ENCODE measurements at places on chromosomes 11 and 22. TPM values are rescaled to one million over a fixed set of nuclear protein-coding genes. Genes with fewer than 3 reads are reported as not detected.
A peak's percentile ranks its signal among the peaks of the same experiment; 100 is the strongest.

GRCh38 chr11:129544691-129545090, 169.0 kb downstream of the BARX2 start:
- no peak for DNase-seq

DNA sequence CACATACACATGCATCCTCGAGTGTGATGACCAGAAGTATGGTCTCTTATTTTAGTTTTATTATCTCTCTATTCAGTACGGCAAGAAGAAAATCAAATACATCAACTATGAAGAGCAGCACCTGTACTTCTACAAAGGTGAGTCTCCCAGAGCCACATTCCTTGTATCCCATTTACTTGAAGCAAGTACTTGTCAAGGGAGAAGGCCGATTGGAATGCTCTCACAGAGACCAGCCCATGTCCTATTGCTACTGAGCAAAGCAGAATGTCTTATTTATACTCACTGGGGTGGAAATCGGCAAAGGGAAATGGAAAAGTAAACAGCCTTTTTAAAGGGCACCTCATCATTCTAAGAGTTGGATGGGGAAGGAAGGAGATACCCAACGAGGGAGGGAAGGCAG, 72.6 kb upstream of the OR5AK2 start:
- no peak for DNase-seq

The RAB38 gene
- total RNA-seq: 2.4 TPM

GRCh38 chr22:30144391-30144790, 64.1 kb downstream of the HORMAD2 start:
- no peak for DNase-seq

DNA sequence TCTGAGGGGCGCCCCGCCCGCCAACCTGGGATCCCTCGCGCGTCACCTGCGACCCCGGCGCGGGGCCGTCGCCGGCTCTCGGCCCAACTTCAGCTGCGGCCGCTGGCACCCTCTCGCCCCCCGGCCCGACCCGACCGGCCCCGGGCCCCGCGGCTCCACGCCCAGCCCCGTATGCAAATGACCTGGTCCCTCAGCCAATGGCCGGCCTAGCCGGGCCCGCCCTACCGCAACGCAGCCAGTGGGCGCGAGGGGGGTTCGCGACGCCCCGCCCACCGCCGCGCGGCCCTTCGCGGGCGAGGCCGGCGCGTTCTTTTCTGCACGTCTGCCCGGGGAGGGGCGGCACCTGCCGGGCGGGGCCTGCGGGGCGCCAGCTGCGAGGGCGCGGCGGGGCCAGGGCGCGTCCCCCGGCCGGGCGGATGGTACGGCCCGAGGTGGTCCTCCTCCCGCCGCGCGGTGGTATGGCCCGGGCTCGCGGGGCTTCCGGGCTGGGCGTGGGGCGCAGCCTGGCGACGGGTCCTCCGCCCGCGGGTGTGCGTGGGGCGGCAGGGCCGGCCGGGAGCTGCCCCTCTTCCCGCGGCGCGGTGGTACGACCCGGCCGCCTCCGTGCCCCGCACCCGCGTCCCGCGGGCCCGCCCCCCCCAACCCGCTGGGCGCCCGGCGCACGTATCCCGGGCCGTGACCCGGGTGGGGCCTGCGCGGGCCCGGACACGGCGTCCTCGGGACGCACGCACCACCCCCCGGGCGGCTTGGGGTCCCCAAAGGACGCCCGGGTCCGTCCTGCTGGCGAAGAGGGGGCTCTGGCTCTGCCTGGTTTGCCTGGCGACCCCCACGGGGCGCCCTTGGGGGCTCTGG, 7.7 kb upstream of the PHRF1 start:
- peak; percentile 70 for DNase-seq

GRCh38 chr11:131662993-131663392, 292.6 kb downstream of the NTM start:
- no peak for DNase-seq

DNA sequence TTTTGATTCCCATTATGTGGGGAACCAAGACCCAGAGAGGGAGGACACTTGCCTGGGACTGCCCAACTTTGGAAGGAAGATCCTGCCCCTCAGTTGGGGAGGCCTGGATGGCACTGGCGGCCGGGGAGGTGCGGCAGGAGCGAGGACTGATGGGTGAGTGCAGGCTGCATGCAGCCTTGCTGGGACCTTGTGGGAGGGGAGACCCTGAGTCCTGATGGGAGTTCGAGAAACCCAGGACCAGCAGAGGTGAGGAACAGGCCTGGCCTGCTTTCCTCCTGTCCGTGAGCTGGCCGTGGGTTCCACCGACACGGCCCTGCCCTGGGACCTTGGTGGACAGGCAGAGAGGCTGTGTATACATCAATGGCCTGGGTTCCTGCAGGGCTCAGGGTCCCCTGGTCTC, 19.3 kb upstream of the SMIM38 start:
- no peak for DNase-seq

- no peak for DNase-seq
Observed at GRCh38 chr11:122714484-122714883, 59.0 kb downstream of the UBASH3B start.

- DNase-seq: no peak
Observed at GRCh38 chr11:82234256-82234655, 499.4 kb downstream of the FAM181B start.

The DNAJB7 gene
- total RNA-seq: not detected

DNA sequence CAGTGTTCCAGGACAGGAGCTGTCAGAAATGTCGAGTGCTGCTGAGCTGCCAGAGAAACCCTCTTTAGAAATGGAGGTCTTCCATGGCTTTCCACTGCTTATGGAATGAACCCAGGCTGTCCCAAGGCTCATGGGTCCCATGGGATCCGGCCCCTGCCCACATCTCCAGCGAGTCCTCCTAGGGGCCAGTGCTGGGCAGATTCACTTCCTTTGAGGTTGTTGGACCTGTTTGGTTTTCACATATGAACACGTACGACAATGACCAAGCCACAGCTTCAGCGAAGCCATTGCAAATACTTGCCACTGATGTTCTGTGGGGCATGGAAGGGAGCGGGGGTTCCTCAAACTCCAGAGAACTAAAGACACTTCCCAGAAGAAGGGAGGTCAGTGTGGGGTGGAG, 483.3 kb downstream of the TBC1D22A start:
- no peak for DNase-seq

DNA sequence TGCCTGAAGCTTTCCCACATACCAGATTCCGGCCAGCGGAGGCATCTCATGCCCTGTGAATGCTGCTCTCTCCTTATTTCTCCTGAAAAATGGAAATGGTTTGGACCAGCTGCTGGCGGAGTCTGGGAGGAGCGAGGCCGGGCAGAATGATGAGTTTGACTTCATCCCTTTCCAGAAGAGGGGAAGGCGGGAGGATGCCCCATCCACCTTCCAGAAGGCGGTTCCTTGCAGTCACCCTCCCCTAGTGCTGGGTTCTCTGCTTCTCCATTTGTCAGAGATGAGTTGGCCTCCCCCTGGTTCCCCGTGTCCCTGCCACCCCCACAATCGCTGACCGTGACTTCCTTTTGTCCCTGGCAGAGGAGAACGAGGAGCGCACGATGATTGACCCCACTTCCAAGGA, 75.6 kb downstream of the PARVB start:
- no peak for DNase-seq

- DNase-seq: peak; percentile 38
Observed at GRCh38 chr11:64152841-64153691, 12.8 kb downstream of the MACROD1 start.

DNA sequence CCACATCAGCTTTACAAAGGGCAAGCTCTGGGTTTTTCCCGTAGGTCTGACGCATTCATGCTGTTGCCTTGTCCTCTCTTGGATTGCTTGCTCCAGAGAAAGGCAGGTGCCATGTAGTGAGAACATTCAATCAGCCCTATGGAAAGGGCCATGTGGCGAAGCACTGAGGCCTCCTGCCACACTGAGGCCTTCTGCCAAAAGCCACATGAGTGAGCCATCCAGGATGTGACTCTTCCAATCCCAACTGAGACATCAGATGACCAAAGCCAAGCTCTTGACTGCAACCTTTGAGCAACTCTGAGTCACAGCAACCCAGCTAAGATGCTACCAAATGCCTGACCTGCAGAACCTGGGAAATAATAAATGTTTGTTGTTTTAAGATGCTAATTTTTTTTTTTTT, 9.0 kb upstream of the PANX3 start:
- DNase-seq: no peak

DNA sequence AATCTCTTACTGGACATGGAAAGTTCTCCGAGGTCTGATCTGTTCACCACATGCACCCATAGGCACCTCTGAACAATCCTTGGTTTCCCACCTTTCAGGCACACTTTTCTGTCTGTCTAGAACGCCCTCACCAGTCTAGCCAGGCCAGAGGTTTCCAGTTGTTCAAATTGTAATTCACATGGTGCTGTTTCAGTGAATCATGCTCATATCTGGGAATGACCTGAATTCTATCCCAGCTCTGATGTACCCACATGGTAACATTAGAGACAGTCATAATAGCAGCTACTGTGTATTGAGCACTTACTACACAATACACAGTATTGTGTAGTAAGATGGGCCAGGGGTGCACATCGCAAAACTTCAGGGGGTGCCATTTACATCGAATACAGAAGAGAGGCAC, 138.2 kb downstream of the COMMD9 start:
- no peak for DNase-seq

DNA sequence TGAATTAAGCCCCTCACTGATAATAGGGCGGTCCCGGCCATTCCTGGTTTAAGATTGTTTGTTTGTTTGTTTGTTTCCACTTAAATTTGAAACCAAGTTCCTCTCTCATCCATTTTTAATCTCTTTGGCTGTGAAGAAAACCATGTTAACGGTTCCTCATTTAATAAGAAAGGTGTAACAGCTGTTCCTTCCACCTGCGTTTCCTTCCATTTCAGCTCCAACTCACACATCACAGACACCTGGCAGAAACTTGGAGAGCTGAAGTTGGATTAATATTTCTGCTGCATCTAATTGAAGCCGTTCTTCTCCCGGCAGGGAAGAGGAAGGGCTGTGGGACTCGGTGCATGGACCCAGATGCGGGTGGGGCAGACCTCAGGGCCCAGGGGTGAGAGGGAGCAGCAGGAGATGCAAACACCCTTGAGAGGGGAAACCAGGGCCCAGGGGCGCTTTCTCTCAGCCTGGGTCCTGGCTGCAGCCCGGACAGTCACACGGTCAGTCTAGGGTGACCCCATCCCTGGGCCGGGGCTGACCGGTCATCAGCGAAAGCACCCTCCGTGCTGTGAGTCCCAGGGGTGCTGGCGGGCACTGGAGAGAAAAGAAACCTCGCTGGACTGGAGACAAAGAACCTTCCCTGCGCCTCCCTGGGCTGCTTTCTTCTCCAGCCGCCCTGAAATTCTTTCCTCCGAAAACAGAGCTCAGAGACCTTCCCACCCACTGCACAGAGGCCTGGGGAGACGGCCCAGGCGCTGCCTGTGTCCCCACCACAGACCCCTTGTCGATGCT, 242.0 kb downstream of the BRD1 start:
- no peak for DNase-seq

DNA sequence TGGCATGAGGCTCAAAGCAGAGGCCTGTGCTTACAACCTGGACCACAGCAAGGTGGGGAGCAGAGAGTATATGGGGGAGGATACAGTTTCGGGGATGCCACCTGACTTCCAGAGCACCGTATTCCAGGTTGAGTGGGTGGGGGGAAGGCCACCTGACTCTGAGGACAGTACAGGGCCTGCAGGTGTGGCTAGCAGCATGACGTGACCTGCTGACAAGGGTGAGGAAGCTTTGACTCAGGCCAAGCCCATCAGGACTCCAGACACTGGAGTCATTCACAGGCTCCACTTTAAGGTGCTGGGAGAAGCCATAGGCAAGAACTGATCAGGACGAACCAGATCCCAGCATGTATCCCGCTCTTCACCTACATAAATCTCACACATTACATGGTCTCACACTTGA, 34.6 kb upstream of the CRTAM start:
- no peak for DNase-seq

DNA sequence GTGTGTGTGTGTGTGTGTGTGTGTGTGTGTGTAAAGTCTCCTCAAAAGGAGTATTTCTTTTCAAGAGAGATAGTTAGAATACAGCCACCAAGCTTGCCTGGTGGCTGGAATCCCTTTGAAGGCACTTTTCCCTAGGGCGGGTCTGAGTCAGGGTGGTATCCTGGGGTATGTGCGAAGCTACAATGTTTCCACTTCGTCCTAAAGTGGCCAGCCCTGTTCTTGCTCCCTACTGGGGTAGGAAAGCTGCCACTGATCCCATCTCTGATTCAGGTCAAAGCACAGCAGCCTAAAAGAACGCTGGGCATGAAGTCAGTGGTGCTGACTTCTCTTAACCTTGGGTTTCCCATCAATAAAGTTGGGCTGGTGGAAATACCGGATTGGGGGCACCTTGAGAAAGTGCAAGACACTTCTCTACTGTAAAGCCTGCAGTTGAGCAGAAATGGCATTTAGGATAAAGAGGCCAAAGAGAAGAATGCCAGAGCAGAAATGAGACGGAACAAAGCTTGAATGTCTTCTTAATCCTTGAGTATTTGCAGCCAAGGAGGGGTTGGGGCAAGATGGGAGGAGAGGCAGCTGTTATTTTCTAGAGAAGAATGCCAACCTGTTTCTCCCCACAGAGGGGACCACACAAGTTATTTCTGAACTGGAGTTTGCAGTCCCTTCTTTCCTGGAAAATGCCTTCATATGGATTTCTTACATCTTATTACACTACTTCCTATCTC, 35.3 kb downstream of the ZNRF3 start:
- DNase-seq: no peak

The ANKK1 gene
- total RNA-seq: not detected

- peak; percentile 16 for DNase-seq
Observed at GRCh38 chr11:45527898-45528297, 137.5 kb downstream of the CHST1 start.

GRCh38 chr11:96293598-96294021, 49.4 kb downstream of the MAML2 start:
- no peak for DNase-seq

- DNase-seq: no peak
Observed at GRCh38 chr11:6328321-6328720, 8.0 kb upstream of the CAVIN3 start.

- DNase-seq: no peak
Observed at GRCh38 chr11:65886826-65887722, 1.2 kb downstream of the FIBP start.

- no peak for DNase-seq
Observed at GRCh38 chr11:128965485-128965884, 22.8 kb upstream of the TP53AIP1 start.

- no peak for DNase-seq
Observed at GRCh38 chr11:43944761-43945311, 2.4 kb downstream of the C11orf96 start.

The TSKU gene
- total RNA-seq: 3.0 TPM

DNA sequence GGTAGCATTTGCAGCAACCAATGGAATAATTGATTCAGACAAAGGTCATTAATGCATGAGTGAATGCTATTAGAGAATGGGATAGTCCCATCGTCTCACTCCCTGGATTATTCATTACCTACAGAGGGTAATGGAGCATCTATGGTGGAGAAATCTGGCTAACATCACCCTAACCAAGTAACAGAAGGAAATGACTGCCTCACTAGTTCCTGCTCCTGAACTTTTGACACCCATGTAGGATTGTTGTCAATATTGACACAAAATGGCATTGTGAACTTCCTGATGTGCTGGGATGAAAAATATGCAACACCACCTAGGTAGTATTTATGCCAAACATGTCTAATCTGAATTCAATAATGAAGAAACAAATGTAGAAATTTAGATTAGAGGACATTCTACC, 44.0 kb upstream of the KIRREL3 start:
- DNase-seq: no peak

The TTLL1 gene
- total RNA-seq: 8.2 TPM

All from dermis microvascular lymphatic vessel endothelial cell (primary cell).